ENCODE measurements at places on chromosomes 6 and 20.

GRCh38 chr6:51027283-51028065 is 208.8 kb downstream of the TFAP2B start:
- DNase-seq = no peak

- DNase-seq = no peak
Observed at GRCh38 chr6:90484903-90485302, 102.0 kb downstream of the MAP3K7 start.

DNA sequence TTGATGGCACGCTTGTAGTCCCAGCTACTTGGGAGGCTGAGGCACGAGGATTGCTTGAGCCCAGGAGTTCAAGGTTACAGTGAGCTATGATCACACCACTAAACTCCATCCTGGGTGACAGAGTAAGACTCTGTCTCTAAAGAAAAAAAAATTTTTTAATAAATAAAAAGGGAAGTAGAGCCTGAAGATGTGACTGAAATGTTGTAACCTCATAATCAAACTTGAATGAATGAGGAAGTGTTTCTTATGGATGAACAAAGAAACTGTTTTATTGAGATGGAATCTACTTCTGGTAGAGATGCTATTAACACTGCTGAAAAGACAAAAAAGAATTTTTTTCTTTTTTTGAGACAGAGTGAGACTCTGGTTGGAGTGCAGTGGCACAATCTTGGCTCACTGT is 6.7 kb downstream of the MAK start:
- DNase-seq = no peak

DNA sequence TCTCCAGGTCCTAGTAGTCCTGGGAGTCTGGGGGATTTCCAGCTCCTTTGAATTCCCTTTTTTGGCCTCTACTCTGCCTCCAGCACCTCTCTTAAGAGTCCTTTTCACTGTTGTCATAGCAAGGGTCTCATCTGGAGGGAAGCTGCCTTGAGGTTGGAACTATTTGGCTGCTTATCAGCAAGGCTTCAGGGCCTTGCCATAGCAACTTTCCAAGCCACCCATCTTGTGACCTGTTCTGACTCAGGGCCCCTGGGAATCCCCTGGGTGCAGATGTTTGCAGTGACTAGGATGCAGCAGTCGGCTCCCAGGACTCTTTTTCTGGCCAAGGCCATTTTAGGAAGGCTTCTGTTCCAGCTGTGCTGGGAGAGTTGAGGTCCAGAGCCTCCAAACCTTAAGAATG is 12.4 kb downstream of the PKIG start:
- DNase-seq = no peak

GRCh38 chr6:106547601-106548453 is 81.5 kb downstream of the RTN4IP1 start:
- peak; percentile 44 for DNase-seq

GRCh38 chr6:150788089-150788488 is 77.4 kb upstream of the MTHFD1L start:
- no peak for DNase-seq

- DNase-seq = no peak
Observed at GRCh38 chr6:29813809-29814208, 13.8 kb upstream of the HLA-G start.

Data from CD4-positive, alpha-beta T cell treated with Interleukin-21 for 1 hour (primary cell).